Stimulated activated CD4-positive, alpha-beta T cell treated with anti-CD3 and anti-CD28 coated beads, Interleukin-15, amount 100 ng/mL, for 1 hour (primary cell): ENCODE measurements at places on chromosomes 7 and 10.

DNA sequence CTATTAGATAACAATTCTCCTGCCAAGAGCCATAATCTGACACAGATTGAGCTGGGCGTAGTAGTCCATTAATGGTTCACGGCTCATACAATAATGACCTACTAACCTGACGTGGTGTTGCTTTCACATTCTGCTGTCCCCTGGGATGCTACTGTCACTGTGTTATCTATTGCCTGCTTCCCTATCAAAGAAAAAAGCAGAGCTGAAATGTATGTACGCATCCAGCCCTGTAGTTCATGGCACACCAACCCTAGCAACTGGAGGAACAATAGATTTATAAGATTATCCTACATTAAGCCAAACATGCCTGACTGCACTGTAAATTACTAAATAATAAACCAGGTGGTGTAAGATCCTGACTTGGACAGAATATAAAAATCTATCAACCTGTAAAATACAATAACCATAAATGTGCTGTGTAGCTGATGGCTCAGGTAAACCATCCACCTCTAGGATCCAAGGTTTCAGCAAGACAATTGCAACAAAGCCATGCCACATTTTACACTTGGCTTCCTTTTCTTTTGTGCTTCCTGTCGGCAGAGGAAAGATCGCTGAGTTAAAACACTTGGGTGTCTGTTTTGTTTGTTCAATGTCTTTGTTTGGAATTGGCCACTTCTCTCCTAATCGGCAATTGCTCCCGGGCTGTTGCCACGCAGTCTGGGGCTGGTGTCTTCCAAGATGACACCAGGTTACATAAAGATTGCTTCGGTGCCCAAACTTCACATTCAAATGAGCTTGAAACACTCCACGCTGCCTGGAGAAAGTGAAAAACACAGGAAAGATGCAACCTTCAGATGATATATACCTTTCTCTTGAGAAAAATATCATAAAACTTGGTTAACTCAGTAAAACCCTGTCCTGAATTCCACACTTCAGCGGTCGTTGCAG is 143.9 kb upstream of the MGMT start:
- DNase-seq: no peak

DNA sequence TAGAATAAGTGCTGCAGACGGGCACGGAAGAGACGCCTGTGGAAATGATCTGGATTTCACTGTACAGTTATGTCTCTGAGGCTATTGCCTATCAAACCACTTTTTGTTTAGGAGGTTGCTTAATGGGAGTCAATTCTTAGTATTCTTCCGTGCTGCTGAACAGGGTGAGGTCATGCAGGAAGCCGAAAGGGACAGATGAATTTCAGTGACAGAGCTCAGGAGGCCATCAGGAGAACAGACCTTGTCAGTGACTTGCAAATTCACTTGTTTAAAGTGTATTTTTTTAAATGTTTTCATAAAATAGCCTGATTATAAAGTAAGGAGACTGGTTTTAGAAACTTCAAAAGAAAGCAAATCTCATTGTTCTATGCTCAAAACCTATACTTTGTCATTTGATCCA is 58.9 kb downstream of the XRCC2 start:
- DNase-seq: no peak

GRCh38 chr7:107902381-107902780 is 11.4 kb downstream of the DLD start:
- DNase-seq: no peak

DNA sequence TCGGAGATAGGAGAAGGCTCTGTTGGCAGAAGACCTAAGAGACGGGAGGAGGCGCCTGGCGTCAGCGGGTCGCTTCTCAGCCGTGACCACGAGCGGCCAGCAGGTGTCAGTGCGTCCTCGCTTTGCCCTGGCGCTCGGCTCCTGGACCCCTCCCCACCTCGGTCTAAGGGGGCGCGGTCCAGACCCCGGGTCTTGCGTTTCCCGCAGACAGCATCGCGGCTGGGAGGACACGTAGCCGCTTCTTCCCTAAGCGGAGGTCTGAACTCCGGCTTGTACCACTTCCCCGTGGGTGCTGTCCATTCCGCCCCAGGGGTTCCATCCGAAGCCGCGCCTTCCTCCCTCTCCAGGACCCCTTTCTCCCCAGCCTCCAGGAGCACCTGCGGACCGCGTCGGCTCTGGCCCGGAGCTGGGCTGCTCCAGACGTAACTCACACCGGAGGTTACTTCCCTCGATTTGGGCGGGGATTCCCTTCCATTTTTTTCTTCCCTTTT is 593 bp upstream of the ADRA2A start:
- DNase-seq: peak; percentile 48

DNA sequence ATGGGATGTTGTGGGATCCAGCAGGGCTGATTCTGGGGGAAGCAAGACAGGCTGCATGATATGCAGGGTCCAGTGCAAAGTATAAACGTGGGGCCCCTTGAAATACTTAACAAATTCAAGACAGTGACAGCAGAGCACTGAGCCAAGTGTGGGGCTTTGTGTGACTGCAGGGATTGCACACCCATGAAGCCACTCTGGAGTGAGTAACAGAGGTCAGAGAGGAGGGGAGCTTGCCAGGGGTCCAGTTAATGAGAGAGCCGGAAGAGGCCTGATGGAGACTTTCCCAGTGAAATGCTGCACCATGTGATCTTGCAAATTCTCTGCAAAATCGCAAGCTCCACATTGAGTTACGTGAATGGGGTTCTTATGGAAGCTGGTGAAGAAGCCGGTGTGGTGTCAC is 5.6 kb downstream of the NPVF start:
- no peak for DNase-seq

DNA sequence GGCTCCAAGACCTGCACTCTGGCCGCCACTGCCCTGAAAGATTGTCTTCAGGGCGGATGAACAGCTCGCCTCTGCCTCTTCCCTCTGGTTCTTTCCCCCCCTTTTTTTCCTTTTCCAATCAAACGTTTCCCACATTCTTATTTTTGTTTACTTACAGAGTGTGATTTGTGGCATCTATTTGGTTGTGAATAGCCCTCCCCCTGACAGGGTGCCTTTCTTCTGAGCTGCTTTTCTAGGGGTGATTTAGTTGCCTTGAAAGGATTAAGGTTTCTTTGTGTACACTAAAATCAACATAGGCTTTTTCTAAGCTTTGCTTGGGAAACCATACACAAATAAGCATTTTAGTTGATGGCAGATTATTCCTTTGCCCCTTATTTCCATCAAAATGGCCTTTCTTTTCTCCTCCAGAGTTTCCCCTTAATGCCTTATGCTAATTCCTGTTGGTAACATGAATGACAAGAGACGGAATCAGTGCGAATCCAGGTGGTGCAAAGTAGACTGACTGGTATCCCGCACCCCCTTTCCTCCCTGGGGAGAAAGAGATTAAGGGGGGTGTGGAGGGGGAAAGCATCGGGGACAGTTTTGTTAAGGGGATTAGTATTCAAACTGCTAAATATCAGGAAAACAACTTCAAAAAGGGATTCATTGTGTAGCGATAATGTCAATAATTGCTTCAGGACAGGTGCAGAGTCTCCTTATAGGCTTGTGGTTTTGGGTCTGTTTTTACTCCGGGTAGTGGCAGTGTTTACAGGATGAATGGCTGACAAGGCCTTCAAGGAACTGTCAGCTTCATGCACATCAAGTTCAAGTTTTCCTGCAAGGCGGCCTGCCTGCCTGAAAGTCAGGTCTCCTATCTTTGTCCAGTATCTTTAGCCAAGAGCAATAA is 431.6 kb upstream of the GALNT17 start:
- no peak for DNase-seq

- no peak for DNase-seq
Observed at GRCh38 chr10:5632446-5632845, 33.9 kb downstream of the ASB13 start.

DNA sequence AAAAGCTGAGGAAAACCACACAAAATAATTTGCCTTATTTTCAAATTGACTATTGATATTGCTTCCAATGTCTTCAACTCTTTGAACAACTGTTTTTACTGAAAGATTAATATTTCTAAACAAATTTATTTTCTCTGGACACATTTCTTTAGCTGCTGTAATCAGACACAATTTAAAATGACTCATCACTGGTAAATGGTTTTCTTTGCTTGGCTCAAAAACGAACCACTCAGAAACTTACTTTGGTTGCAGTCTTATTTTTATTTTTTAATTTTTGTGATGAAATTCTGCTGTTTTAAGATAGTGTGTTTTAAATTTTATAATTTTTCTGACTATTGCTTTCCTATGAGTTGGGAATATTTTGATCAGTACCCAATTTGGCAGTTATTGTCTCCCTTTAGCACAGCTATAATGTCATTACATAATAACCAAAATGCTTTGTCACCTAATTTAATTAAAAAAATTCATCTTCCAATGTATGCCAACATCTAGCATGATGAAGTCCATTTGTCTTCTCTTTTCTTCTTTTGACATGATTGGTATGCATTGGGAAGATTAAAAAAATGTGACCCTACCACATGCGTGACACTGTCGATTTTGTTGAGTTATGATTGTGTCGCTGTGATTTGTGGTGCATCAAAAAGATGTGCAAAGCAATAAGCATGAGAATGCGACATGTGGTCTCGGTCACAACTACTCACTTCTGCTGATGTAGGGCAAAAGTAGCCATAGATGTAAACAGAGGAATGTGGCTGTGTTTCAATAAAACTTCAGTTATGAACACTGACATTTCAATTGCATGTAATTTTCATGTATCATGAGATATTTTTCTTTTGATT is 222.3 kb downstream of the SUGCT start:
- DNase-seq: no peak

GRCh38 chr7:88071994-88072714 is 138.1 kb downstream of the ADAM22 start:
- DNase-seq: no peak

DNA sequence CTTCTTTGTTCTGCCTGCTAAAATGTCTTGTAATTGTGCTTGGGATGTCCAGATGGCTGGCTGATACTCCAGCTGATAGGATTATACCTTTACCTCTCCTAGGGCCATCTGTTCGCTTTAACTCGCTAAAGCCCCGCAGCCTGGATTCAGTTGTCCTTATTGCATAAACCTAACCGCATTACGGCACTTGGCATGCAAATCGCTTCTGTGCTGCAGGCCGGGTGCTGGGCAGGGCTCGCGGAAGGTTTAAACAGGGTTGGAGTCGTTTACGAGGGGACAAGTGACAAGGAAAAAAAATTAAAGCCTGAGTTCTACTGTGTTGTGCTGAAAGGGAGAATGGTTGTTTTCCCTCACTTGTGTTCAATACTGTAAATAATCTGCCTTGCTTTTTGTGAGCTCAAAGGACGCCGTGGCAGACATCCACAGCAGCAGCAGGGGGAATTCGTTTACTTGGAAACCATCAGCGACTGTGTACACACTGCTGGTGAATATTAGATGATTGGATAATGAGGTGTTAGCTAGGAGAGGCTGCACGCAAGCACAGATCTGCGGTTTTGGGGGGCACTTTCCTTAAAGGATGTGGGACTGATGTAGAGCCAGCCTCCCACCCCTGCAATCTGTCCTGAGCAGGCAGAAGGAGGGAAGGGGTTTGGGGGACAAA is 93.0 kb downstream of the EBF3 start:
- DNase-seq: no peak

DNA sequence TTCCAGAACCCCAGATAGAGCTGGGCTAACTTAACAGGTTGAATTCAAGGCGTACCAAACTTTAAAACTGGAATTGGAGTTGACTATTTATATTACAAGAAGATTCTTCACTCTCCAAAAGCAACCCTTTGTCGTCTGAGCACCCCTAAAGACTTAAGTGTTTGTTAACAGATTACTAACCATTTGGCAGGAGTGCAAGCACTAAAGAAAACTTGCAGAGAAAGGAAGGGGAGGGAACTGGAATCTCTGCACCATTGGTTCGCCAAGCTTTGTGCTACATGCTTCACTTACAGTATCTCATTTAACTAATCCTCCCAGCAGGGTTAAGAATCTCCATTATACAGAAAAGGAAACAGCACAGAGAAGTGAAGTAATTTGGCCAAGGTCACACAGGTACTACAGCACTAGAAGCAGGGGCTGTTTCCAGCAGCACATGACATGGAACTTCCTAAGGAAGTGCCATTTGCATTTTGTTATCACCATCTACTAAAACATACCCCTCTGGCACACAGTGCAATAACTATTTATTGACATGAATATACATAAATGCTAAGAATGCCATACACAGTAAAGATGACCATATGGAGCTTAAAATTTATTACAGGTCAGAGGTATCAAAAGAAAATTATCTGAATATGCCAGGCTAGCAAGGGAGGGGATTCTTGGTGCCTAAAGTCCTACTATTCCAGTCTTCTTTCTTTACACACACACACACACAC is 201.2 kb downstream of the KCNMA1 start:
- no peak for DNase-seq

DNA sequence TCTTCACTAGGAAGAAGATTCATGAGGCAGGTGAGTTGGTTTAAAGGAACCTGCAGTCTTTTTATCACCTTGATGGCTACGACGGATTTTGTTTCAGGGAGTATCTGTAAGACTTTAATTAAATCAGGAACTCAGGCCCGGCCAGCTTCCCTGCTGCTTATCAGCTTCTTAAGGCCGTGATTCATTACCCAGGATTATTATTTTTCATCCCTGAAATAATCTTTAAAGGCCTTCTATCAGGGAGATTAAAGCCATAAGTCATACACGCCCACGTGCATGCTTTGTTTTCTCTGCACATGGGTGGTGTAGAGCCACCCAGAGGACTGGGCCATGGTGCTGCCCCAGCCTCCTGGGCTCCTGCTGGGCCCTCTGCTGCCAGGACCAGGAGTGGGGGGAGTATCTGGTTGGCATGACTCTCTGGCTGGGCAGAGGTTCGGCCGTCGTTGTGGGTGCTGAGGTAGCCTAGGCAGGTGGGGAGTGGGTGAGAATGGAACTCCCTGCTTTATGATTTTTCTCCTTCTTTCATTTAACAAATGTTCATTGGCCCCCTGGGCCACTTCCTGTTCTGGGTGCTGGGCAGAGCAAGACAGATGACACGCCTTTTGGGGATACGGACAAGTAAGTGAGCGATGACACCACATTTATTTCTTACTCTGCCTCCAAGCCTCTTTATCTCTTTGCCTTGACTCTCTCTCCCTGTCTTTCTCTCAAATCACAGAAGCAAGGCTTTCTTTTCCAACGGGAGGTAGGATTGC is 39.0 kb upstream of the PCBD1 start:
- no peak for DNase-seq

DNA sequence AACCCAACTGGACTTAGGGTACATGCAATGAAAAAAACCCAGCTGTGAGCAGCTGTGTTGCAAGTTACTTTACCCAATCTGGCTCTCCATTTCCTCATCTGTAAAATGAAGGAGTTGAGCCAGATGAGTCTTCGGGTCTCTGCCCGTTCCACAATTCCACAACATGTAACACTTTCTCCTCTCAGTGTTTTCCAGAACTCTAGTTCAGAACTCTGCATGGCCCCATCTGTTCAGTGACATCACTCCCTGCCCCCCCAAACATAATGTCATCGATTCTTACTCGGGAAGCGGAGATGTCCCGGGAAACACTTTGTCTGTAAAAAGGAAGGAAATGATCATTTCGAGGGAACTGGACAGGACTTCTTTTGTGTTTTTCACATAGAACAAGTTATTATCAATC is 2.5 kb downstream of the SH3PXD2A start:
- no peak for DNase-seq

DNA sequence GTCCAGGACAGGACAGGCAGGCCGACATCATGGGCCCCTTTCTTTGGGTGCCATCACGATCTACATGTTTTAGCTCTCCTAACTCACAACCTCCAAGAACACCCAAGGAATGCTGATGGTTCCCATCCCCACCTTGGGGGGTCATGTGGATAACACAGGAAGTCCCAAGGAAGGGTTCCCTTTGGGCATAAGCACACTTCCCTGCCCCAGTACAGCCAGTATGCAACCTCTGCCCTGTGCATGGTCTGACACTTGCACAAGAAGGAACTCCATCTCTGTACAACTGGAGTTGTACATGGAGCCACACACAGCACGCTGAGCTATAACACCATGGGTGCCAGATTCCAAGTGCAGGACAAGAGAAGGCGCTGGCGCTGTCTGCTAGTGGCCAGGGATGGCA is 11.0 kb downstream of the MAT1A start:
- DNase-seq: no peak
